ENCODE measurements at places on chromosomes 1 and 21.

- DNase-seq = no peak
Observed at GRCh38 chr21:40160911-40161310, 293.7 kb downstream of the PCP4 start.

DNA sequence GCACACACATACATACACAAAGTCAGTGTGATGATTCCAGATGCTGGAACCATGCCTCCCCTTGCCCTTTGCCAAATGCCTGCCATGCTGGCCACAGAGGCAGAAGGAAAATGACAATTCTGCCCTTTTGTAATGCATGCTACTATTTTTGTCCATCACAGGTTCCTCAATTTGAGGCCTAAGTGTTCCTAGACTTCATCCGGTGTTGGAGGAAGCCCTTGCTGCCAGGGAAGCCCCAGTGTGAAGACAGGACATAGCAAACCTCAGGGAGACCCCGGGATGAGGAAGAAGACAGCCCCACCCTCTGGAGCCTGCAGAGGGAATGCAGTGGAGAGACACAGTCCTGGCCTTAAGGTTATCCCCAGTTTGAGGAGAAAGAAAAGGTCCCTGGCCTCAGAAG is 14.4 kb downstream of the PRR9 start:
- no peak for DNase-seq

DNA sequence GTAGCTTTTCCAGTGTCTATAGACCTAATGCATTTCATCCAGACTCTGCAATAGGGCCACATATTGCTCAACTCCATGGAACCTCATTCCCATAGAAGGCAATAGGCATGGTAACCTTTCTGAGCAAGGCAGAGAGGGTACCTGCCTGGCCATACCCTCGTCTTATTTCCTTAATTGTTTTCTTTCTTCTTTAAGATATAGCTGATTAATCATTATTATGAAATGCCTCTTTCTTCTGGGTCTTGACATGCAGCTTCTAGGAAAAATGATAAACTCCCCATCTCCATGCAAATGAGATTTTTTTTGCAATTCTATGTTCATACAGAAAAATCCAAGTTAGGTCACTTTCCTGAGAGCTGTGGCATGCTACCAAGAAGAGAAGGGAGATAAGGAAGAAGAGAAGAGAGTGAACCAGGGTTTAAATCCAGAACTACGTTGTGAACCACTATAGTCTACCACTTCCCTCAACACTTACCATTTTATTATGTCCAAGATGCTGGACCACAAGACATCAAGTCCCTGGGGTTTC is 33.0 kb upstream of the IL20 start:
- no peak for DNase-seq

DNA sequence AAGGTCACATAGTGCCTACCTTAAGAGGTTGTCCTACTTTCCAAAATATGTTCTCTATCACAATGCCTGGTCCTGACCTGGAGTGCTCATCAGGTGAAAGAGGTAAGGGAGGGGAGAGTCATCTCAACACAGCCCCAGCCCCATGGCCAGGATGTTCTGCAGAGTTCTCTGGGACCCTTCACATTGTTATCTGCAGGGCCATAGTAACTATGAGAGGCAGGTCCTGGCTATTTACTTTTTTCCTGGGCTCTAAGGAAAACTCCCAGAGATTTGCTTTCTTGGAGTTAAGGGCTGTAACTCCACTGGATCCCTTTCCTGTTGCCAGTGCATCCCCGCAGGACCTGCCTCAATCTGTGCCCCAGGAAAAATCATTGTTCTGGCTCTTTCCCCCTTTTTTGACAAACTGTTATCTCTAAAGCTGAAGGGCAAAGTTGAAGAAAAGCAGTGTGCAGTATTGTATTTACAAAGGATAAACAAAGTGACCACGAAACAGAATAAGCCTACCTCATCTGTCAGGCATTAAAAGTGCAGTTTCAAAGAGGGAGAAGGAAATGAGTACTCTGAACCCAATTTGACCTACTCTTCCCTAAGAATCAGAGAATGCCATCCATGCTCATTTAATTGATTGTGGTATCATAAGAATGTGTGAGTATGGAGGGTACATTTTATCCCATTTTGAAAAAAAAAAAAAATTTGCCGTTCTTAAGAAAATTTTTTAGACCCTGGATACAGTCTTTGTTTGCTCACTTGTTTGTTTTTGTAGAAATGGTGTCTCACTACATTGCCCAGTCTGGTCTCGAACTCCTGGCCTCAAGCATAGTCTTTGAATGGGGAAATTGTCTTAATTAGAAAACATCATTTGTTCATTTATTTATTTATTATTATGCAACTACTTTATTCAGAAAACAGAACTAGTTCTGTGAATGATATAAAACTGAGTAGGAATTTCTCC is 149.6 kb downstream of the RHOU start:
- no peak for DNase-seq

GRCh38 chr1:99217599-99217998 is 46.7 kb upstream of the PLPPR4 start:
- DNase-seq = no peak

- no peak for DNase-seq
Observed at GRCh38 chr1:47616906-47617305, 179.1 kb downstream of the FOXD2 start.

- peak; percentile 77 for DNase-seq
Observed at GRCh38 chr1:155218854-155219591, 10.5 kb downstream of the MTX1 start.

DNA sequence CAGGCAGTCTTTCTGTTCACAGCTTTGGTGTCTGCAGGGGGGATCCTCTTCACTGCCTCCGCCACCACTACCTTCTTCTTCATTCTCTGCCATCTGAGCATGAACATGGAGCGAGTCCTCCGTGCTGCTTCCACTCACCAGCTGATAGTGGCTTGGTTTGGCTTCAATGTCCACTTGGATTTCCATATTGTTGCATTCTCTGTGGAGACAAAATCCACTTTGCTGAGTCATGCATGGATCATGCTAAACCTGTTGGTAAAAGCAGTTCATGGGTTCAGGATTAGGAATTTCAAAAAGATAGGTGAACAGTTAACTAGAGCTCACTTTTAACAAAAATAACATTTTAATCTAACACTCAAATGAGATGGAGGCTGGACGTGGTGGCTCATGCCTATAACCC is 27.5 kb downstream of the RNF19B start:
- no peak for DNase-seq

GRCh38 chr1:64669098-64669675 is 75.7 kb upstream of the RAVER2 start:
- DNase-seq = no peak

- DNase-seq = no peak
Observed at GRCh38 chr1:51281807-51282206, 45.7 kb downstream of the RNF11 start.

DNA sequence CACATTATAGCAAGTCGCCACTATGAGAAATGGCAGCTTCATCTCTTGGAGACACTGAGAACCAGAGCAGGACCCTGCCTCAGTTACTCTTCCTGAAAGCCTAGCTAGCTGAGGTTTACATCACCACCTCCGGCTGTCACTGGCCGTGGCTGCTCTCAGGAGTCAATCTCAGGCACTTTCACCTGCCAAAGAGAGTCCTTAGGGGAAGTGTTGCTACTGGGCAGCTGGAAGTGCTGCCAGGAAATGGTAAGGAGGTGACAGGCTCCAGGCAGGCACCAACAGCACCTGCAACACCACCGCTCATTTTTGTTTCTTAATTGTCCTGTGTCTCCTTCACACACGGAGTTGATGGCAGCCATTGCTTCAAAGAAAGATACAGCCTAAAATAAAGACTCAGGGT is 92.5 kb downstream of the DSCAM start:
- no peak for DNase-seq

DNA sequence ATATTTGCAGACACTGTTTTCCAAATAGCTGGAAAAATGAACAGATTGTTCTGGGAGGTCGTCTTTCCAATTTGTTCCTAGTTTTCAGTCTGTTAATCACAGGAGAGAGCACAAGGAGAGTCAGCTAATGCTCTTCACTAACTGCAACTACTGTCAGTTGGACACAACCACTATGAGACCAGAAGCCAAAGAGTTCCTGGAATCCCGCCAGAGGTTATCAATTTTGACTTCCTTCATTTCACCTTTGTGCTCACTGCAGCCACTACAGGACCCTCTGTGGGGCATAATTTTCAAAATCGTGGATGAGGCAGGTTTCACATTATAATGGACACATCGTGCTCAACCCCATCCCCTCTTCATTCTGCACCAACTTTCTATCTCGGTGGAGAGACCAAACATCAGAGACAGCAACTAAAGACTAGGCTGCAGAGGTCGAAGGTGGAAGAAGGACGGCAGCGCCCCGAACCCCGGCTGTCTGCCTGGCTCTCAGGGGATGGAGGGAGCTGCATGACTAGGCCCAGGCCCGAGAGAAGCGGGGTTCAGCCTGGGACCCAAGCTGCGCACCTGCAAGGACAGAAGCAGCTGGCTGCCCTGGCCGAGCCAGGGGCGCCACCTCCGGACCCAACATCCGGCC is 602 bp downstream of the KIAA0319L start:
- DNase-seq = no peak

DNA sequence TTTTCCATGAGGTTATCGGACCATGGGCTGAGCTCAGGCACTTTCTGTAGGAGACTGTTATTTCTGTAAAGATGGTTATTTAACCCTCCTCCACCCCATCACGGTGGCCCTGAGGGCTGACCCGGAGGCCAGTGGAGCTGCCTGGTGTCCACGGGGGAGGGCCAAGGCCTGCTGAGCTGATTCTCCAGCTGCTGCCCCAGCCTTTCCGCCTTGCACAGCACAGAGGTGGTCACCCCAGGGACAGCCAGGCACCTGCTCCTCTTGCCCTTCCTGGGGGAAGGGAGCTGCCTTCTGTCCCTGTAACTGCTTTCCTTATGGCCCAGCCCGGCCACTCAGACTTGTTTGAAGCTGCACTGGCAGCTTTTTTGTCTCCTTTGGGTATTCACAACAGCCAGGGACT is 2.6 kb upstream of the CCDC28B start:
- no peak for DNase-seq

DNA sequence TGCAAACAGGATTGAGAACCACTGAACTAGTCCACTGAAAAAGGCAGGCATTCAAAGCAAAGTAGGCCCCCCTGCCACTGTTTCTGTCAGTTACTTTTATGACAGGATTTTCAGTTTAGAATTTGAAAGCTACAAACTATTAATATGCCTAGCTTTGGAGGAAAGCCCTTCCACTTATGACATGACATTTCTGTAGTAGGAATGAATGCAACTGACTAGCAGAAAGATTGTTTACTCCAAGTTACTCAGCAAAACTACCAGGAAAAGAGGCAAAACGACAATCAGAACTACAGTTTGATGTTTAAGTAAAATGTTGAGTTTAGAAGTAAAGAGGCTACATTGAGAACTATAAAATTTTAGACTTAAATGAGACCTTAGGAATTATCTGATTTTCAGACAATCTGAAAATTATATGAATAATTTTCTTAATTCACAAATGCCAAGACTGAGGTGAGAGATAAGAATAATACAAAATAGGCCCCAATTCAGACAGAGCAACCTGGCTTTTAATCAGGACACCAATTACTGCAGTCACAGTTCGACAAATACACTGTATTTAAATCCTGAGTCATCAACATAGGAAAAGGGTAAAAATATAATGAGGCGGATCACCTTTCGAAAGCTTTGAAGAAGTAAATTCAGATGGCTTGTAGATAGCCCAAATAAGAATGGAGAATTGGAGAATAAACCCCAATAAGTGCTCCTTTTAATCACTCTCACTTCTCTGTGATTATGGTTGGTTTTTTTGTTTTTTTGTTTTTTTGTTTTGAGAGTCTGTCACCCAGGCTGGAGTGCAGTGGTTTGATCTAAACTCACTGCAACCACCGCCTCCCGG is 2.2 kb downstream of the PRKAB2 start:
- no peak for DNase-seq

DNA sequence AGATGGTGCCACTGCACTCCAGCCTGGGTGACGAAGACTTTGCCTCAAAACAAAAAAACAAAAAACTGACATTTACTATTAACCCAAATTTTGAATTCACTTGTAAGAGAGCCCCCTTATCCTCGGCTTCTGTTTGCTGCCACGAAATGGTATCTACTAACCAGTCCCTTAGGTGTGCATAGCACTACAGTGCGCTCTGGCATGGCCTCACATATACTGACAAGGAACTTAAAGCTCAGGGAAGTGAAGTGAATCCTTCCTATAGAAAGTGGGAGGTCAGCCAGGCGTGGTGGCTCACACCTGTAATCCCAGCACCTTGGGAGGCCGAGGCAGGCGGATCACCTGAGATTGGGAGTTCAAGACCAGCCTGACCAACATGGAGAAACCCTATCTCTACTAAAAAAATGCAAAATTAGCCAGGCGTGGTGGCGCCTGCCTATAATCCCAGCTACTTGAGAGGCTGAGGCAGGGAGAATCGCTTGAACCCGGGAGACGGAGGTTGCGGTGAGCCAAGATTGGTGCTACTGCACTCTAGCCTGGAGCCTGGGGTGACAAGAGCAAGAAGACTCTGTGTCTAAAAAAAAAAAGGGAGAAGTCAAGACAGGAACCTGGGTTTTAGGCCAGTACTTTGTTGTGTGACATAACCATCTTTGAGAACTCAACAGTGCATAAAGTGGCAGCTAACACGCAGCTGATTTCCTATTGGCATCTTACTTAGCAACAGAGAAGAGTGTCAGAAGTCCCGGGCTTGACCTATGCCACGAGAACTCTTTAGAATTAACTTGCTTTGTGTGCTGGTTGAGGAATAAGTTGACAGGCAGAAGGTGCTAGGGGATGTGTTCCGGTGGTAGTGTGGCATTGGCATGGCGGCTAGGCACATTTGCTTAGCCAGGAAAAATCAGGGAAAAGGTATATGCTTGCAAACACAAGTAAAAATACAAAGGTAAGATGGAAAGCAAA is 16.8 kb downstream of the ERRFI1 start:
- DNase-seq = no peak

- DNase-seq = no peak
Observed at GRCh38 chr1:83692524-83693381, 306.2 kb downstream of the TTLL7 start.

Measured in dorsolateral prefrontal cortex (tissue), 122 donors.